GM23338 (cell line): ENCODE measurements at places on chromosomes 7 and 10.

GRCh38 chr10:6233725-6234277 is 31.1 kb downstream of the PFKFB3 start:
- DNase-seq = no peak

DNA sequence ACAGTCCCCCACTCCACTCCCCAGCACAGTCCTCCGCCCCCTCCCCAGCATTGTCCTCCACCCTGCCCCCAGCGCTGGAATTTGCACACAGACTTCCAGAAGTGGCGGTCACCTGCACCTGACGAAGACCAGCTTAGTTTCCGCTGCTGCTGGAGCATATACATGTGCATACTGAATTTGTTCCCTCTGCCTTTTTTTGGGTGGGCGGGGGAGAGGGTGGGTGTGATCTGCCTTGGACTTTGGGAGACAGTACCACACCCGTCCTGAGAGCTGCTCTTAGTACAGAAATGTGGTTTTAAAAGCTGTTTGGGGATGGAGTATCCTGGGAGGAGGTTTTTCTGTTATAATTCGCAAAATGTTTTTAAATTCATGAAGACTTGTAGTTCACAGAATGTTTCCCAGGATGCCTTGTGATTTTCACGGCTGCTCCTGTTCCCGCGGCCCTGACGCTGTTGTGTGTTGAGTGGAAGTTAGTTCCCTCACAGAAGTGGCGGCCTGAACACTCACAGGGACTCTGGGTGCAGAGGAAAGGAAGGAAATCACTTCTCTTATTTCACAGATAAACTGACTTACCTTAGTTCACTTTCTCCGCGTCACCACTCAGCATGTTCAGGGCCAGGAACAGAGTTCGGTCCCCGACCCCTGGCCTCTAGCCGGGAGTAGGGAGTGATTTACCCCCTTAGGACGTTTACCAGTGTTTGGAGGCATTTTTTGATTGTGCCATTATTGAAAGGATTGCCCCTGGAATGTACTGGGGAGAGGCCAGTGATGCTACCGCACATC is 18.6 kb downstream of the PFKP start:
- no peak for DNase-seq

DNA sequence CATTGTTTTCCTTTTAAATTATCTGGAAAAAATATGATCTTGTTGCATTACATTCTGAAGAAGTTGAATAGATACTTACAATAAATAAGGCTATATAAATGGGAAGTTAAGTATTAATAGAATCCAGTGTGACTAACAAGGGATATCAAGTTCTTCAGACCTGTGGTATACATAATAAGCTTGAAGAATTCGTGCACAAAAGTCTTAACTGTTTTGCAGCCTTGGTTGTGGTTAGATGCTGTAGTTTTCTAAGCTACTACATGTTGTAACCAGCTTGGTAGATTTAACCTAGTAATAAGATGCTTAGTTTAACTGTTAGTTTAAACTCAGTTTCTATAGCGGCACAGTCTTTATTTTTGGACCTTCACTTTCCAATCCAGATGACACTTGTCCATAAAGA is 106.2 kb upstream of the GLCCI1 start:
- DNase-seq = no peak

DNA sequence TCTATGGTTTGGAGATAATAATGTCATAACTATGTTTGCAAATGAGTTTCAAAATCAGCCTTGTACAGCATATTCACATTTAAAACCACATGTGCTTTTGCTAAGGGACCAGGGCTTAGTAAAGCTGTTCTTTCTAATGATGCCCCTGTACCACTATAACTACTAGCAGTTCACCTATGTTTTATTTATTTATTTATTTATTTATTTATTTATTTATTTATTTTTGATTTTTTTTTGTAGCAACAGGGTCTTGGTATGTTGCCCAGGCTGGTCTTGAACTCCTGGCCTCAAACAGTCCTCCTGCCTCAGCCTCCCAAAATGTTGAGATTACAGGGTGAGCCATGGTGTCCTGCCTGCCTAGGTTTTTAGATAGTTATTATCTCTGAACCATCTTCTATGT is 96.9 kb downstream of the CFAP58 start:
- DNase-seq = no peak

DNA sequence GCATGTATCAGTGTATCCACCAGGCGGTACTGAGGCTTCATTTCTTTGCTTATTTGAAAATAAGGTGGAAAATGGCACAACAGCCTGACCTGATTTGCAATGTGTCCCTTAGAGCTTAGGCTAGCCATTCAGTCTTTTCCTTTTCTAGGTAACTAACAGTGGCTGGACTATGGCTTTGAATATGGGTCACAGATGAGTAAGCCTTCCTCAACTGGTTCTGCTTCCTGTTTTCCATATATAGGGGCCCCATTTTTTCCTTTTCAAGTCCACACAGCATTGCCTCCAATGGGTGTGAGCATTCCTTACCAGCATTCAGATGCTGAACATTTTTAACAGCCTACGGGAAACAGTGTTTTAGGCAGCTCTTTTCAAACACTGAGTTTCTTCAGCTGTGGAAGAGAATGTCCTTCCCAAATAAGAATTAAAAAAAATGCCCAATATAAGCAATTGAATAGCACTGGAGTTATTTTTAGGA is 3.9 kb upstream of the ITGB1 start:
- peak; percentile 74 for DNase-seq

- no peak for DNase-seq
Measured at GRCh38 chr10:126465771-126466170, 77.5 kb upstream of the ADAM12 start.
